ENCODE measurements at places on chromosomes 13 and 19.

DNA sequence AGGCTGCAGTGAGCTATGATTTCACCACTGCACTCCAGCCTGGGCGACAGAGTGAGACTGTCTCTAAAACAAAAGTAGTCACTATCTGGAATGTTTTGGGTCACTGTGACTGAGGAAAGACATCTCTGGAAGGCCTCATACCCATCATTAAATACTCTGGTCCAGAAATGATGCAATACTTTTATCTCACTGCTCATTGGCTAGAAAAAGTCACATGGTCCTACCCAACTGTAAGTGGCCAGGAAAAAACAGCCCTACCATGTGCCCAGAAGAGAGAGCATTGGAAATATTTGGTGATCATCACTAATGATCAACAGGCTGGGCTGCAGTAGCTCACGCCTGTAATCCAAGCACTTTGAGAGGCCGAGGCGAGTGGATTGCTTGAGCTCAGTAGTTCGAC, 29.8 kb downstream of the PNPLA6 start:
- DNase-seq: no peak

DNA sequence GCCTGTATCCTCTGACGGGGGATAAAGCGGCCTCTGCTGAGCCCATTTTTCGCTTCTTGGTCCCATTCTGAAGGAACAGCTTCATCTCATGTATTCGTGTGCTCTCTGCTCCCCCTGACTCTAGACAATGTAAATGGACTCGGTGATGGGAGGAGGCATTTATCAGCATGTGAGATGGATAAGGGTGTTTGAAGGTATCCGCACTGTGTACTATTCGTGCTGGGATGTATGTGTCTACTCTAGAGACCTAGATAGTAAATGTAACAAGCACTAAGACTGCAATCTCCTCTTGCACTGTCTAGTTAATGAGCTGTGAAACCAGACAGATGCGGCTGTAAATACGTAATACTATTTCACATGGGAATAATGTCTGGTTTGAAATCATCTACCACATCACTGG, 134.6 kb upstream of the ARGLU1 start:
- no peak for DNase-seq

DNA sequence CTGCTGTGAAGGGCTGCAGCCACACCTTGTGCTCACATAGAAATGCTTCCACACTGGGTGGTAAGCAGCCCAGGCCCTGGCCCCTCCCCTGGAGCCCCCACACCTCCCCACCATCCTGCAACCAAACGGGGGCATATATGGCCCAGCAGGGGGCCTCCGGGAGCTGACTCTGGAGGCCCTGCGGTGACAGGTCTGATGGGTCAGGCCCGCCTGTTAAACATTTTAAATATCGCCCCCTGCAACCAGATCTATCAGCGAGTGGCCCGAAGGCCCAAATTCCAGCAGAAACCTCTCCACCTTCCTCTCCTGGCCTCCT, 48.0 kb upstream of the KATNAL1 start:
- DNase-seq: peak; percentile 29

DNA sequence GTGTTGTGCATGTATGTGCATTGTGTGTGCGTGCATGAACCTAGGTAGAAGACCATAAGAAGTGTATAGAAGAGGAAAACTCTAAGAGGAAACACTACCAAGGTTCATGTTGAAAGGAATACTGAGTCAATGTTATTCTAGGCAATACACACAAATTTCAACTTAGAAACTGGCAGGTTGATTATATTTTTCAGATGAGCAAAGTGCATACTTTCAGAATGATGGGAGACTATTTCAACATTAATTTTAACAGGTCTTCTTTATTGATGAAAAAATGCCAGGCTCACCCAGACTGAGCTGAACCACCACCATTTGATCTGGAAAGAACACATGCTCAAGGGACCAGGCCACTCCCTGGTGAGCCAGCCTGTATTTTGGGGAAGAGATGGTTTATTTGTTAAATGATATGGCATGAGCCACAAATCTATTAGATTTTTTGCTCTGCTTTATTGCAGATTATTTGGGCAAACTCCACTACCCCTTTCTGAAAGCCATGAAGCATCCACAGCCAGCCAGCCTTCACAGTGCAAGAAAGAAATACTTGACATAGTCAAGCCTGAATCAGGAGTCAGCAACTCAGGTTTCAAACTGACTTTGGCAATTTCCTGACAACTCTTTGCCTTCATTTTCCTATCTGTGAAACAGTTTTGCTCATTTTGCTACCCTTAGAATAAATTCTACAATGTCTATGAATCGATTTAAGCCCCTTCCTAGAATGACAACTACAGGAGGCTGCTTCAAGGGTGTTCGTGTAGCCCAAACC, 368.9 kb downstream of the COG6 start:
- no peak for DNase-seq

DNA sequence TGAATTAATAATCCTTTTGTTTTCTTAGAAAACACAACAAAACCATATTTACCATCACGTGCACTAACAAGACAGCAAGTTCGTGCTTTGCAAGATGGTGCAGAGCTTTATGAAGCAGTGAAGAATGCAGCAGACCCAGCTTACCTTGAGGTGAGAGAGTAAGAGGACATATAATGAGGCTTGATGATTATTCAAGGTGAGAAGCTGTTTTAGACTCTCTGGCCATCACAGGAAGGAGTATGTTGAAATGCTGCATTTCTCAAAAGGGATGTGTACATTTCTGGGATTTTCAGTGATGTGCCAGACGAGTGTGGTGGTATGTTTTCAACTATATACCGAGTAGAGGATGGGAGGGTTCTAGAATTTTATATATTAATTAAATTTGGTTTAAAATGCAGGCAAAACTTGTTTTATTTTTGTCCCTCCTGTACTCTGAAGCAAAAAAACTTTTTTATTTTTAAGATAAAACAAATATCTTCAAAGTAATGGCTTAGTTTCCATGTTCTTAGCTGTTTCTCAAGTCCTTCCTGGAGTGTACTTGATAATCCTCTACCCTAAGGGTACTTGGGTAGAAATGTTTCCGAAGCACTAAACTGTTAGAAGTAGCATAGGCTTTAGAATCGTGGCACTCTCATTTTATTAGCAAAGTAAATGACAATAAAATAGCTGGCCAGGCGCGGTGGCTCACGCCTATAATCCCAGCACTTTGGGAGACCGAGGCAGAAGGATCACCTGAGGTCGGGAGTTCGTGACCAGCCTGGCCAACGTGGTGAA, 51.1 kb downstream of the N4BP2L1 start:
- no peak for DNase-seq

GRCh38 chr19:13795595-13796300, 505 bp downstream of the ZSWIM4 start:
- DNase-seq: no peak

DNA sequence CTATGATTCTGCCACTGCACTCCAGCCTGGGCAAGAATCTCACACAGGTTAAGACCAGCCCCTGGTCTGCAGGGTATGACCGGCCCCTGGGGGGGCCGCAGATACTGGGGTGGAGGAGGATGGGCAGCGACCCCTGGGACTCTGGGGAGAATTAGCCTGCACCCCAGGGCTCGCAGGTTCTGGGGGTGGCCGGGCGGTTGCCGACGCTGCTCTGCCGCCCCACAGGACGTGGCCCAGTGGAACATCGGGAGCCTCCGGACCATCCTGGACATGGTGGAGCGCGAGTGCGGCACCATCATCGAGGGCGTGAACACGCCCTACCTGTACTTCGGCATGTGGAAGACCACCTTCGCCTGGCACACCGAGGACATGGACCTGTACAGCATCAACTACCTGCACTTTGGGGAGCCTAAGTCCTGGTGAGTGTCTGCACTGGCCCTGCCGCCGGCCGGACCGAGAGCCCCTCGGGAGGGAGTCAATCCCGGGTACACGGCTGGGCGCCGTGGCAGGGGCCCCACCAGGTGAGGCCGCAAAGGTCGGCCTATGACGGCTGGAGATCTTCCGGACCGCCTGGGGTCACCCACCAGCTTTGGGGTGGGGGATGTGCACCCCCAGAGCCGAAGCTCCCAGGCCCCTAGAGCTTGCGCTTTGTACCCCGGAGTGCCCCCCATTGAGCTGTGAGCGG, 78.5 kb downstream of the KDM4B start:
- DNase-seq: no peak

GRCh38 chr19:36409841-36410240, 8.6 kb downstream of the ZFP82 start:
- no peak for DNase-seq

DNA sequence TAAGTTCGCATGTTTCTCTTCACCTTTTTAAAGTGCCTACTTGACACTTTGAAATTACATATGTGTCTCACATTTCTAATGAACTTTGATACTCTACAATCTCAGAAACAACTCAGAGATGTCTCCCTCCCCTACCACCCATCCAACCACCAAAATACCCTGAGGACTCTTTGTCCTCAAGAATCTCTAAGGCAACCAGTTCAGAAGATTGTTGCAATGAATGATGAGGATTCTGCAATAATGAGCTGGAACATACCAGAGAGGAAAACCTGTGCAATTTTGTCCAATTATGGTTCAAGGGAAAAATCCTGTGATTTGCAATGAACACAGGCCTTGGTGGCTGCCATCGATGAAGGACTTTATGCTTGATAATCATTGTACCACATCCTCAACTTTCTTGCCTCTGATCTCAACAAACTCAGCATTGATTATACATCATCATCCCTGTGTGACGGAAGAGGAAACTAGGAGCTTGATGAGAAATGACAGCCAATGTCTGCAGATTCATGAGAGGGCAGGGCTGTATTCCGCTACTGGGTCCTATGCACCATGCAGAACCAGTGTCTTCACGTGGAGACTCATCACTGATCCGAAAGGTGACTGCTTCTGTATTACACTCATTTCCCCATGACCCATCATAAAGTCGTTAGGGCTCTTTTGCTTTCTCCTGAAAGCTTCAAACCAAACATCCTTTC, 1.1 kb downstream of the FPR1 start:
- no peak for DNase-seq

DNA sequence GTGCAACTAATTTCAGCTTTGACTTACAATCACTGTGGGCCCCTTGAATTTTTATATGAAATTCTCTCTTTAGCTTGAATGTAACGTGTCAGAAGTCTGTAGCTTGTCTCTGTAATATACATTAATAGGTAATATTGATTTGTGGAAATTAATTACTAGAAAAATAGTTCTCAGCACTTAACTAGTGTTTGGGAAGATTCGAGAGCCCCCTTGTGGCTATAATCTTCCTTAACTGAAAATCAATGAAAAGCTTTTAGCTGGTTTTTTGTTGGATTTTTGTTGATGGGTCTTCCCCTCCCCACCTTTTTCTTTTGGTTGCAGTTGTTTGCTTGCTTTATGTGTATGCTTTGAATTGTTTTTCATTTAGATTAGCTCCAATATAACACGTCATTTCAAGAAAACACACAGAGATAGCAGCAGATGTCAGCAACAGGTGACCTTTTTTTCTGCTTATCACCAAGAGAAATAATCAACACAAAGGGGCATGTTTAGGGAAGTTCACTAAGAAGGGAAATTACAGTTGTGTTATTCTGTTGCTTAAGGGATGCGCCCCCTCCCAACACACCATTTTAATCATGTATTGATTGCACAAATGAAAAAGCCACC, 176.8 kb downstream of the OXGR1 start:
- DNase-seq: no peak

GRCh38 chr13:78709028-78709427, 50.1 kb upstream of the OBI1 start:
- no peak for DNase-seq

DNA sequence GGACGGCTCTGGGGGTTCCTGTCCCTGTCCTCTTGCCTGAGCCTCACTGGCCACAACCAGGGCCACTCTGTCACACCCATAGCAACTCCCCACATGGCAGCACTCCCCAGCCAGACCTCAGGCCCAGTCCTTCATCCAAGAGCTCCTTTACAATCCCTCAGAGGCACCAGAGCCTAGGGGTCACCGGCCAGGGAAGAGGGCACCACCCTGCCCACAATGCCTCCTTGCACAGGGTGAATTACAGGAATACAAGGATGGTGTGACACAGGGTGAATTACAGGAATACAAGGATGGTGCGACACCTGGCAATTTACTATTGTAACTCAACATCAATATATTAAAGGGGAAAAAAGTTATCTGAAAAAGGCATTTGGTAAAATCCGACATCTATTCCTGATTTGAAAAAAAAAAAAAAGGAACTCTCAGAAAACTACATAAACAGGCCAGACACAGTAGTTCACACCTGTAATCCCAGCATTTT, 16.5 kb downstream of the MIER2 start:
- no peak for DNase-seq

DNA sequence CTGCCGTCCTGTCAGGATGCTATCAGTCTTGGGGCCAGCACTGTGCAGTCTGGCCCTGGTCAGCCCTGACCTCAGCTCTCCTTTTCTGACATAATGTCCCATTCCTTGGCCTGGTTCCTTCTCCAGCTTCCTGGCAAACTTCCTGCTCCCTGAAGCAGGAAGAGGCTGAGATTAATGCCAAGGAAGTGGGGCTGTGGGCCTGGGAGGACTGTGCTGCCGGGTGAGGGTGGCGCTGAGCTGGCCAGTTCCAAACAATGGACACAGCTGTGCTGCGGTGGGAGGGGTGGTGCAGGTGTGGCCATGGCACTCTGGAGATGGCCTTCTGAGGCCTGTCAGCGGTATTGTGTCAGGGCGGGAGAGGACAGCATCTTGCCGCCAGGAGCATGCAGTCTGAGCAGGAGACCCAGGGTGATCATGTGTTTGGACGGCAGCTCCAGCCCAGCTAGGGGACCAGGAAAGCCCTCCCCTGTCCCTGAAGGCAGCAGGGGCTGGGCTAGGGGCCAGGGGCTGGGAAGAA, 30.9 kb downstream of the TUBA3C start:
- DNase-seq: no peak

DNA sequence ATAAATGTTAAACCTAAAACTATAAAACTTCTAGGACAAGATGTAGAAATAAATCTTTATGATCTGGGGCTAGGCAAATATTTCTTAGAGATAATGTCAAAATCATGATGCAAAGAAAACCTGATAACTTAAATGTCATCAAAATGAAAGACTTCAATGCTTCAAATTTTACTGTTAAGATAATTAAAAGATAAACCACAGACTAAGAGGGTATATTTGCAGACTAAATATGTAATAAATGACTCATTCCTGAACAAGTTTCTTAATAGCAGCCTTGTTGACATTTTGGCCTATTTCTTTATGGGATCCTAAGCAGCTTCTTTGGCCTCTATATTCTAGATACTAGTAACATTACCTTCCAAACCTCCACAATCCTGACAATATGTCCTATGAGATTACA, 2878.3 kb upstream of the PCDH20 start:
- DNase-seq: no peak

GRCh38 chr13:73340069-73340468, 281.3 kb downstream of the KLF5 start:
- DNase-seq: no peak

GRCh38 chr13:66888698-66889097, 341.4 kb downstream of the PCDH9 start:
- no peak for DNase-seq

GRCh38 chr13:113630804-113631203, 27.2 kb downstream of the ATP4B start:
- DNase-seq: no peak

GRCh38 chr13:76798037-76798436, 88.2 kb downstream of the KCTD12 start:
- DNase-seq: no peak

DNA sequence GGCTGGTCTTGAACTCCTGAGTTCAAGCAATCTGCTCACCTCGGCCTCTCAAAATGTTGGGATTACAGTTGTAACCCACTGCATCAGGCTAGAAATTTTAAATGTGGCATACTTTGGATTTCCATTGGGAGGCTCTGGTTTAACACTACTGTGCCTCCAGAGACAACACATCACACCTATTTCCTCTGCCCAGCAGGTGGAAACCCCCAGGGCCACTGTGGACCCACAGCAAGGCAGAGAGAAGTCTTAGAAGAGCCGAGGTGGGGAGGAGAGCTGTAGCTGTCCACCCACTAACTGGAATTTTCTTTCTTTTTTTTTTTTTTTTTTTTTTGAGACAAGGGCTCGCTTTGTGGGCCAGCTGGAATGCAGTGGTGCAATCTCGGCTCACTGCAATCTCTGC, 39.4 kb downstream of the IER2 start:
- no peak for DNase-seq

All from activated CD4-positive, alpha-beta T cell treated with anti-CD3 and anti-CD28 coated beads, Interleukin-2, amount 50 U/mL, for 1 hour (primary cell).